ENCODE measurements at places on chromosomes 1 and 21.

DNA sequence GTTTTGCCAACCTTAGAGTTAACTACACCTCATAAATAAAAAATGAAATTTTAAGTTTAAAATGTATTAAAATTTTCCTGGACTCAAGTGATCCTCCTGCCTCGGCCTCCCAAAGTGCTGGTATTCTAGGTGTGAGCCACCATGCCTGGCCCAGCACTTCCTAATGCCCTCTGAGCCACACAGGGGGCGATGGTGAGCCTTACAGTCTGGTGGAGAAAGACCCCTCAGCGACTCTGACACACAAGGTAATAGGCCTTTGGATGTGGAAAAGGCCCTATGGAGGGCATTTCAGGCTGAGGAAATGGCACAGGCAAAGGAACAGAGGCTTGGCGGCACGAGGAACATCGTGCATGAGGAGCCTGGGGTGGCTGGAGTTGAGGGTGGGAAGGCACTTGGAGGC is 6.7 kb downstream of the CITED4 start:
- no peak for DNase-seq

DNA sequence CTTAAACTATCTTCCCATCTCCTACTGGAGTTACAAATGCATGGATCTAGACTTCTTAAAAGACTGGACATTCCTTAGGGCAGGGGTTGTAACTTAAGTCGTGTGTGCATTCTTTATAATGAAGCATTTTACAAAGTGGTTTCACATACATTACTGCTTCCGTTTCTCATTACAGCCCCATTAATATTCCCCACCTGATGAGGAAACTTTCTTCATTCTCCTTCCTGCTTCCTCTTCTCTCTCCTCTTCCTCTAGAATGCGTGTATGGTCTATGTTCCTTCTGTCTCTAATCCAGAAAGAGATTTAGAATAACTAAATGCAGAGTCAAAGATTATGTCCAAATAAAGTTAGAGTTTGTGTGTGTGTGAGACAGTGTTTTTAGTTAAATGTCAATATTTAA is 1.8 kb upstream of the CAP1 start:
- DNase-seq, result no peak

- DNase-seq, result no peak
Measured at GRCh38 chr1:234532503-234532922, 53.5 kb upstream of the TARBP1 start.

DNA sequence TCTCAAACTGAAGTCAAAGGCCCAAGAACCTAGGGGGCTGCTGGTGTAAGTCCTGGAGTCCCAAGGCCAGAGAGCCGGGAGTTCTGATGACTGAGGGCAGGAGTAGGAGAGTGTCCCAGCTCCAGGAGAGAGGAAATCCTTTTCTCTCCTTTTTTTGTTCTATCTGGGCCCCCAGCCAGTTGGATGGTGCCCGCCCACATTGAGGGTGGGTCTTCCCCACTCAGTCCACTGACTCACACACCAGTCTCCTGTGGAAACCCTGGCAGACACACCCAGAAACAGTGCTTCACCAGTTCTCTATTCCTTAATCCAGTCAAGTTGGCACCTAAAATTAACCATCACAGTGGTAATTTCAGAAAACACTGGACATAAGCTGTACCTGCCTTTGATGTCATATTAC is 12.7 kb upstream of the WDR26 start:
- no peak for DNase-seq

DNA sequence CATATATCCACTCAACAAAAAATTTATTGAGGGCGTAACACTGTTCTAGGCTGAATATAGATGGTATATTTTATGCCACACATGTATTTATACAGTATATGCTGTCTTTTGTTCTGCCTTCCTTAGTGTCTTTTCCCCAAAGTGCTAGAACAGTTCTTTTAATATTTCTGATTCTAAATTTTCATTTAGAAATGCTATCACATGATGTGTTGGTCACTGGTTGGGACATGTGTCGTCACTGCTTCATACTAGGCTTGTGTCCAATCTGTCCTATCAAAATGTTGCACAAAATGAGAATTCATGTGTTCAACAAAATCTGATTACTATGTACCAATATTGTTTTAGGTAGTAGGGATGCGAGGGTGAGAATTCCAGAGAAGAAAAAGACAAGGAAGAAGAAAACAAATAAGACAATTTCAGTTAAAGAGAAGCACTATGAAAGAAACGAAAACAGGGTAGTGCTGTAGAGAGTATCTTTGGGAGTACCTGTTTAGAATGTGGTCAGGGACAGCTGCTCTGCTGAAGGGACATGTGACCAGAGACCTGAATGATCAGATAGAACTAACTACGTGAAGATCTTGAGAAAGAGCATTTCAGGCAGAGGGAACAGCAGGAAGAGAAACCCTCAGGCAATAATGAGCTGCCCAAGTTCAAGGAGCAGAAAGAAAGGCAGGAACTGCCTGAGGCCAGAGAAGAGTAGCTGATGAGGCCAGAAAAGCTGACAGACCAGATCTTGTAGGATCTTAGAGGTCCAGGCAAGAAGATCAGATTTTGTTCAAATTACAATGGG is 1.3 kb downstream of the KMO start:
- DNase-seq, result no peak

DNA sequence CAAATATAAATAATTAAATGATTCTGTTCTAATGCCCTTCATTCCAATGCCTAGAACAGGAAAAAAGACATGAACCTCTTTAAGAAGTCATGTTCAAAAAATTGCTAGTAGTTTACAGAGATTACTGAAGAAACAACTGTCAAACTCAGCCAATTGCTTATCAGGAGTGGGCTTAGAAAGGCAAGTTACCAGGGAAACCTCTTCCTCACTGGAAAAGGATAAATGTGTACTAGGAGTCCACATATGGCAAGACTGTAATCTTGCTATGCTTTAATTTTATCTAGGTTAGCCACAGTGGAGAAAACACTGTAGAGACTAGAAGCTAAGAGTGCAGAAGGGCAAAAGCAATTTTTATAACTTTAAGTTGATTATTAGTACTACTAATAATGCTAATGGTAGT is 42.1 kb upstream of the DEPDC1 start:
- DNase-seq, result no peak

DNA sequence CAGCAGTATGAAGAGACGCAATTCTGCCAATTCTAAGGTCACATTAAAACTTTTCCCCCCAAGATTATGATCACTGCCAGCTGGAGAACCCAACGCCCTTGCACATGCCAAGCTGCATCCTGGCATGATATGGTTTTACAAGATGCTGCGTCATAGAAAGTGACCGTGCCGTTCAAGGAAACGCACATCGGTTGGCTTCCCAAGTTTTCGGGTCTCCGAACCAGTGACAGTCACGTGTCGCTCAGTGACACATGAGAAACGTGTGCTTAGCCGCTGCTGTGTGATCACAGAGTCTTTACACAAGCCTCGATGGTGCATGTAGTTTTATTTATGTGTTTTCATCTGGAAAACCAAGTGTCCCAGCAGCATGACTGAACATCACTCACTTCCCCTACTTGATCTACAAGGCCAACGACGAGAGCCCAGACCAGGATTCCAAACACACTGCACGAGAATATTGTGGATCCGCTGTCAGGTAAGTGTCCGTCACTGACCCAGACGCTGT is 7.4 kb downstream of the SMIM1 start:
- no peak for DNase-seq

- DNase-seq, result no peak
Measured at GRCh38 chr1:75188892-75189291, 54.7 kb downstream of the LHX8 start.

- DNase-seq, result no peak
Measured at GRCh38 chr1:57116871-57117270, 151.1 kb upstream of the C8B start.

- peak; percentile 53 for DNase-seq
Measured at GRCh38 chr1:67532452-67533216, 102.4 kb upstream of the SERBP1 start.

DNA sequence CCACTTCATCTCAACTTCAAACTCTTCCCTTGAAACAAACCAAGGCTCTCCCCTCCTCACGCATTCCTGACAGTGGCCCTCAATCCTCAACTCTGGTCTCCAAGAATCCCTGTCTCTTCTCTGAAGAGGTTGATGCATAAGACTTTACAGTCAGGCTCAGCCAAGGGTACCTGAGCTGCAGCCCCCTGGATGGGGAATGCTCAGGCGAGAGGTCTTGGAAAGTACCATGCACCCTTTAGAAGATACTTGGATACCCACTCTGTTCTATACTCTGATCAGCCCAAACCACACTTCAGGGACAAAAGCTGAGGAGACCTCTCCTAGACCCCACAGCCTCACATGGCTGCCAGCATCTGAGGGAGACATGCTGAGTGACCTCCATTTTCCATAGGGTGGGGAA is 536 bp upstream of the PGLYRP3 start:
- no peak for DNase-seq

DNA sequence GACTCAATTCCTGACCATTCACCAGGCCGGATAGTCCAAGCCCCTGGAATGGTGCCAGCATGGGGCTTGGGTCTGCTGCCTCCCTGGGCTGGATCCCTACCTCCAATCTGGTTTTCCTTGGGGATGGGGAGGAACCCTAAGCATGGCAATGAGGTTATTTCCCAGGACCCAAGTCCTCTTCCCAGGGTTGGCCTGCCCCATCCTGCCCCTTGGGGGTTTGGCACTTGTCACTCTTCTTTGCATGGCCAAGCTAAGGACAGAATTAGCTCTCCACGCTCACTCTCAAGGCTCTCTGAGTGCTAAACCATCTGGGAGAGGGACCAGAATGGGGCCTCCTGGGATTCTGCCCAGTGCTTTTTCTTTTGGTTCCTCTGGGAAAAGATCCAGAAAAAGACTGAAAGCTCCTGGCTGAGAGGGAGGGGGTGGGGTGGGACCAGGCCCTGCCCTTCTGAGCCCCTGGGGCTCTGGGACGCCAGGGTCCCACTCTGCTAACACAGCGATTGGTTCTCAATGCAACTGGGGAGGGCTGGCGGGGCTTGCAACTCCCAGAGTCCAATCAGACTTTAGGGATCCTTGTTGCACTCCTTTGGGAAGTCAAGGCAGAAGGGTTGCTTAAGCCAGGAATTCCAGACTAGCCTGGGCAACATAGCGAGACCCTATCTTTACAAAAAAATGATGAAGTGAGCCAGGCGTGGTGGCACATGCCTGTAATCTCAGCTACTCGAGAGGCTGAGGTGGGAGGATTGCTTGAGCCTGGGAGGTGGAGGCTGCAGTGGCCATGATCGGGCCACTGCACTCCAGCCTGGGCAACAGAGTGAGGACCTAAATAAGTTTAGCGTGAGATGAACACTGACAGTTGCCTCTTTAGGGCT is 52.7 kb downstream of the DHRS3 start:
- peak; percentile 46 for DNase-seq

GRCh38 chr21:45241357-45241756 is 46.3 kb downstream of the POFUT2 start:
- DNase-seq, result no peak

- DNase-seq, result no peak
Measured at GRCh38 chr1:160460214-160460642, 59.9 kb downstream of the VANGL2 start.

- peak; percentile 97 for DNase-seq
Measured at GRCh38 chr1:42340901-42341300, 5.9 kb upstream of the FOXJ3 start.

Data from NCI-H1092 treated with DMSO at 0.1 percent for 48 hours (cell line).